ENCODE measurements at places on chromosomes 2 and 18.

GRCh38 chr2:109195193-109196045, 66.4 kb downstream of the SH3RF3 start:
- DNase-seq: no peak

- no peak for DNase-seq
Measured at GRCh38 chr2:64947885-64948284, 41.3 kb upstream of the SLC1A4 start.

- no peak for DNase-seq
Measured at GRCh38 chr2:227411320-227411989, 23.7 kb upstream of the SCYGR1 start.

GRCh38 chr2:601806-602455, 75.3 kb downstream of the TMEM18 start:
- DNase-seq: no peak

GRCh38 chr18:74508366-74508765, 12.2 kb downstream of the CNDP2 start:
- no peak for DNase-seq

GRCh38 chr2:181305301-181306123, 151.7 kb upstream of the ITGA4 start:
- DNase-seq: peak; percentile 45
